ENCODE measurements at places on chromosomes 12 and 14.

DNA sequence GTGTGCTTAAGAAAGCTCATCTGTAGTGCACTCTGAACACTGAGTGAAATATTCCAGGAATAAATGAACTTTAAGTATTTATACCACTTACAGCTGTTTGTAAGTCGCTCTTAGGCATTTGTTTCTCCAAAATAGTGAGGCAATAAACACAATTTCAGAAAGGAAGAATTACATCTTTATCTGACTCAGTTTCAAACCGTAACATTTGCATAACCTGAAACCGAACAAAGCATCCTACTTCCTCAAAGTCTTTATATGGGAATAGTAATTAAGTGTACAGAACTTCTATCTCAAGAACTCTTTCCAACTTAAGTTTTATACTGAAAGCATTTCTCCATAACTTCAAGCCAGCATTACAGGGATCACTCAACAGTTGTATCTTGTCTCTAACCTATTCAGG lies 58.4 kb downstream of the SOX5 start:
- DNase-seq = no peak

GRCh38 chr12:76398106-76398505 lies 49.9 kb upstream of the BBS10 start:
- no peak for DNase-seq

- DNase-seq = no peak
Observed at GRCh38 chr14:75123991-75124390, 2.9 kb downstream of the NEK9 start.

GRCh38 chr12:116247377-116247776 lies 30.1 kb downstream of the MED13L start:
- DNase-seq = no peak

- DNase-seq = no peak
Observed at GRCh38 chr14:54947230-54947629, 44.6 kb upstream of the GCH1 start.

DNA sequence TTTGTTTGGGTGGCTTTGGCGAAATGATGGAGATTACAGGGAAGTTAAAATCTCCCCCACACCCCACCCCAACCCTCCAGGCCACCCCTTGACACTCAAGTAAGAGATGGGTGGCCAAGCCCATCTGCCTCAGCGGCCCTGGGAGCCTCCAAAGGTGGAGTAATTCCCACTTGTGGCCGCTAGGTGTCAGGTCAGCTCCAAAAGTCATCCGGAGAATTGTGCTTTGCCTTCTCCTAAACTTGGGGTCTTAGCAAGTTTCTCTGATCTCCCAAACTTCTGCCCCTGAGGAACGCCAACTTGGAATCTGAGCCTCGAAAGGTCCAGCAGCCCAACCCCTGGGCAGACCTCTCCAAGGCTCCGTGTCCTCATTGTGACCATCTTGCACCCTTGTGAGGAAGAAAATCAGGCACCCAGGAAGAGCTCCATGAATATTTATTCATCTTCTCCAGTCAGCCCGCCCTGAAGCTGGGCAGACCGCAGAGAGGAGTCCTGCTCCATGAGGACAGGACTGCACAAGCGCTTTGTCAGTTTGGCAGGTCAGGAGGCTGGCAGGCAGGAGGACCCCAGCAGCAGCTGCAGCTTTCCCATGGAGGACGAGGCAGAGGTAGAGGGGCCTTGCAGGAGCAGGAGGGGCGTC lies 46.7 kb downstream of the LRRC74A start:
- peak; percentile 71 for DNase-seq

GRCh38 chr12:11863478-11863906 lies 207.2 kb upstream of the BCL2L14 start:
- no peak for DNase-seq

DNA sequence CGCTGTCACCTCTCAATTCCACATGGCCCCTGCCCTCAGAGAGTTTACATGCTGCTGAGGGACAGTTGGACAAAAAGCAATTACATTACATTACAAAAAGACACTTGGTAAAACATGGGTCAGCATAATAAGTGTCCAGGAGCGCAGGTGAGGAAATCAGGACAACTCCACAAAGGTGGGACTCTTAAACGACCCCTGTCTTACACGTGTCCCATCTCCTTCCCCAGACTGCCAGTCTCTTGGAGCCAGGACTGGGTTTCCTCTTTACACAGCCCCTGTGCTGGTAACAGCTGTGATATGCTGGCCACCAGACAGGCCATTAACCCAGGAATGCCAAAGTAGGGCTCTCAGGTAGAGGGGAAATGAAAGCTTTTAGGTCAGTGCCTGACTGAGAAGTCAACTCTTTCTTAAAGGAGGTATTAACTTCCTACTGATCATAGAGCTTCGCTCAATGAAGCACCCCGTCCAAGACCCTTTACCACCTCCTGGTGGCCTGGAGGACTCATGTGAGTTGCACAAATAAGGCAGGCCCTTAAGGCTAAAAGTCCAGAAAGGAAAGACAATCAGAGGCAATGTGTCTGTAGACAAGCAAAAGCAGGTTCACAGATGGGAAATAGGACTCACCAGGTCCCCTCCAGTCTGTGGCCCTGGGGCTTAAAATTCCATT lies 55.5 kb downstream of the ANO2 start:
- DNase-seq = no peak

- DNase-seq = no peak
Observed at GRCh38 chr14:27528328-27528727, 930.5 kb upstream of the NOVA1 start.

GRCh38 chr12:64252681-64253080 lies 30.6 kb upstream of the KICS2 start:
- DNase-seq = no peak

DNA sequence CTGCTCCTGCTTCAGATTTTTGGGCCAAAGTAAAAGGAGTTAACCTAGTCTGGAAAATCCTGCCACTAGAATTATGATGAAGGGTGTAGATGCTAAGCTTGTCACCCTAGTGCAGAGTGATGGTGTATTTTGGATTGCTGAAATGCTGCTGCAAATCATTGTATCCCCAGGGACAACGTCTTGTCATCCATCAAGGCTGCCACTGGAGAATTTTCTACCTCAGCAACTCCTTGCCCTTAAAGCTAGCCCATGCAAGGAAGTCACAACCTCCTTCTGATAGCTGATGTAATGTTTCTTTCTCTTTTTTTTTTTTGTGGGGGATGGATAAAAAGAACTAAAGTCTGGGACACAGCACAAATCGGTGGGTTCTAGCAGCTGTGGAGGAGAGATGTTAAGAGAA lies 139.4 kb upstream of the FRMD6 start:
- no peak for DNase-seq

- DNase-seq = no peak
Observed at GRCh38 chr14:54127526-54127925, 170.9 kb upstream of the BMP4 start.

GRCh38 chr12:109466821-109467220 lies 10.3 kb downstream of the KCTD10 start:
- DNase-seq = no peak

GRCh38 chr12:39813776-39814175 lies 194.2 kb upstream of the ABCD2 start:
- no peak for DNase-seq

DNA sequence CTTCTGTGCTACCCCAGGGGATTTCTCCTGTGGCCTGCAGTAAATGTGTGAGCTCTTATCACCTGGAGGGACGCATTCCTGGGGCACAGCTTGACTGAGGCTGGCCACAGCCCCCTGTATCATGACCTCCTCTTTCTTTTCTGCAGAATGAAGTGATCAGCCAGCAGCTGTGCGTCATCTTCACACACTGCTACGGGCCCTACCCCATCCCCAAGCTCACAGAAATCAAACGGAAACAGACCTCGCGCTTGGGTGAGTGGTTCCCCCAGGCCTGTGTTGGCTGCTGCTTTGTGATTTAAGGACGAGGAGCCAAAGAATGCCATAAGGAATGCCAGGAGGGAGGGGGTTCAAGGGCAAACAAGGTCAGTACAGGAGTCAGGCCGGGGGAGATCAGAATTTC lies 50.5 kb upstream of the PWP1 start:
- no peak for DNase-seq

- DNase-seq = no peak
Observed at GRCh38 chr14:79658221-79658620, 553.1 kb downstream of the DIO2 start.

DNA sequence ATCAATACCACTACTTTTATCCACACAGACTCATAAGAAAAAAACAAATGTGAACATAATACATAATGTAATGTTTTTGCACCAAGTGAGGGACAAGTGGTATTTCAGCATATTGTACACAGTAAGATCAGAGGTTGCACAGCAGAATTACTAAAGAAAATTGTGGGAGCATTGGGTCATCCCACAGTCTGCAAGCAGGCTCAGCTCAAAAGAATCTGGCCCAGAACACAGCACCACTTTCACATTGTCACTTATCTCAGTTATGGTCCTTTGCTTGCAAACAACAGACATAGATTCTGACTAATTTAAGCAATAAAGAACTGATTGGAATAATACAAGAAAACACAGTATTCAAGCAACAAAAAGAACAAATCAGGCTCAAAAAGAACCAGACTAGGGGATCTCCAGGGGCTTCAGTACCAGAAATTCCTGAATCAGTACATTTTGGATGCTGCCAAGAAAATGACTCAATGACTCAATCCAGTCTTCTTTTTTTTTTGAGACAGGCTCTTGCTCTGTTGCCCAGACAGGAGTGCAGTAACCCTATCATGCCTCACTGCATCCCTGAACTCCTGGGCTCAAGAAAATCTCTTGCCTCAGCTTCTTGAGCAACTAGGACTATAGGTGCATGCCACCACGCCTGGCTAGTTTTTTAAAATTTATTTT lies 42.9 kb upstream of the EEA1 start:
- DNase-seq = no peak

GRCh38 chr14:61652526-61653262 lies 42.6 kb upstream of the HIF1A start:
- no peak for DNase-seq

DNA sequence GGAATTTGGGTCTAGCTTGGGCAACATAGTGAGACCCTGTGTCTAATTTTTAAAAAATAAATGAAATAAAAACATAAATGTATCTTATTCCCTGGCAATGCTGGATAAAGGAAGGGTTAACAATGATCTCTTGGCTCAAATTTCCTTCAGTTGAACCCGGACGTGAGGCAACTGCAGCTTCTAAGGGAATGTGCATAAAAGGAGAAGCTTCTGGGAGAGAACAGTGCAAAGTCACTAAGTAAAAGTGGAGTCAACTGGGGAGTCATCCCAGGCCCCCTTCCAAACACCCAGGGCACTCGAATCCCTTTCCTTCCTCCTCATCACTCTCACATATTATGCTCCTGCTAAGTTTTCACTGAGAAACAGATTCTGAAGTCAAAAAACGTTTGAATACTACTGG lies 147.3 kb downstream of the PPM1H start:
- no peak for DNase-seq

DNA sequence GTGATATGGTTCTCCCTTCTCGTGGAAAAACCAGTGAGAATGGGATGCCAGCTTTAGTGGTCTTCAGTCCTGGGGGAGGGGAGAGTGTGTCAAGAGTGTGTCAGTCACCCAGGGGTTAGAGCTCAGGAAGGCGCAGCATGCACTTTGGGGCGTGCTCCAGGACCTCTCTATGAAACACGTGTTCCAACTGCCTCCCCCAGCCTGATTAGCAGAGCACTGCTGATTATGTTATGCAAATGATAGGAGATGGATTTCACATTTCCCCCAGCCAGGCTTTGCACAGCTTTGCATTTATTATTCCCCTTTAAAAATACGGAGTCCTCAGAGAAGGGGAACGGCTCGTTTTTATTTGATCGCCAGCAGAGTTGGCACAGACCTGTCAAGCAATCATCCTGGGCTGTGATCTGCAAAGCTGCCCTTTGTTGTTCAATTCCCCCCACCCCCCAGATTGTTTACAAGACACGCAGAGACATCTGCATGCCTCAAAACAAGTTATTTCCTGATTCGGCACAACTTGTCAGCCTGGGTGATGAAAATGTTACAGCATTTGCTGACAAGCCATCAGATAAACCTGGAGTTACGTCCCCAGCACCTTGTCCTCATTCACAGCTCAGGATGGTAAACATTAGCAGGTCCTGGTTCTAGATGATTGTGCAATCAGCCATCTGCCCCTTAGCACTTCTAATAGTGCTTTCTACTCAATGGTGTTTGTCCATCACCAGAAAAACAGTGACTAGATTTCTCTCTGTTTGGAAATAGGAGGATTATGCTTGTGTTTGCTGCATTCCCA lies 196.5 kb downstream of the NOVA1 start:
- DNase-seq = no peak

DNA sequence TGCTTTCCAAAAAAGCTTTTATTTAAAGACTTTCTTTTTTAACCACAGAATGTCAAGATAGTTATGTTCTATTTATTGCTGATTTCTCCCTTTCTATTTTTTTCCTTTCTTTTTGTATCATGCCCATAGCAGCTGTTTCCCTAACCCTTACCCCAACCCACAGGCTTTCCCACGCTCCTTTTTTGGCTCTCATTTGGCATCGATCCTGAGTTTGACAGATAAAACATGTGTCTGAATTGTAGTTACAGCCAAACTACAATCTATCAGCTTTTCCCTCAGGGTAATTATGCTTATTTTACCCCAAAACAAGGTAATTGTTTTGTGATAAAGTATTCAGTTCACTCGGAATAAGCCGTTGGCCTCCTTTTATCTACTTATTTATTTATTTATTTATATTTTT lies 46.7 kb downstream of the PDE3A start:
- no peak for DNase-seq

DNA sequence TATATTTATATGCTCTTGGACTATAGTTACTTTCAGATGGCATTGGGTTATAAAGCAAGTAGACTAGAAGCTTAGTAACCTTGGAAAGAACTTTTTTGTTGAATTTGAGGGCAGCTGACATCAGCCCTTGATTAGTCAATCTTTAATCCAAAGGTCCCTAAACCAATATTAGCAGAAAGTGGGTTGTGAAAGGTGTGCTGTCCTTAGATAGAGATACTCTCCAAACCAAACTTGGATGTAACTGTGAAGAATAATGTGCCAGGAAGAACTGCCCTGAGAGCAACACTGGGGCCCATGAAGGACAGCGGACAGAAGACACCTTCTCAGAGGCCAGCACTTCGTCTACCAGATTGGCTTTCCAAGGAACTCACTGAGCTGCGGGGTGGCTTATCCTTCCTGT lies 10.6 kb downstream of the CD163 start:
- DNase-seq = no peak

- DNase-seq = no peak
Observed at GRCh38 chr12:3530548-3530947, 39.5 kb downstream of the PRMT8 start.

- no peak for DNase-seq
Observed at GRCh38 chr12:61574339-61574738, 685.9 kb upstream of the USP15 start.

DNA sequence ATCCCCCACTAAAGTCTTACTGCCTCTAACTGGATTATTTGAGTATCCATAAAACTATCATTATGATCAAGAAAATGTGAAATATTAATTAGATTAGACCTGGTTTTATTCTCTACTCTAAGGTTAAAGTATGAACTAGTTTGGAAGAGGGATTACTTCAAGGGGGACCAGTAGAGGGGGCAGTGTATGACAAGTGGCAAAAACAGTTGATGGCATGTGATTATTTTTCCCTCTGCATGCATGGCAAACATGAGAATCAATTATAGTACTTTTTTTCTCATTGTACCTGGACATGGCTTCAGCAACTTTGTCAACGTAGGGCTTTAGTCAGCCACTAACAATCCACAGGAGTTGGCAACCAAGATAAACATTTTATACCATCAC lies 145.0 kb upstream of the SLC38A2 start:
- no peak for DNase-seq
